Temporal lobe (tissue), 4 donors: ENCODE measurements at places on chromosomes 3 and 15. TPM values are rescaled to one million over a fixed set of nuclear protein-coding genes. Genes with fewer than 3 reads are reported as not detected.

RBP2 gene
- total RNA-seq = not detected

RFX7 gene
- total RNA-seq = 30.5 TPM

CHRNA7 gene
- total RNA-seq = 4.2 TPM

C2CD4A gene
- not detected for total RNA-seq

DENND6A gene
- total RNA-seq = 31.7 TPM

BCHE gene
- 14.0 TPM for total RNA-seq

SLC22A13 gene
- total RNA-seq = under 0.01 TPM

CMTM7 gene
- total RNA-seq = 0.74 TPM

SHC4 gene
- total RNA-seq = 5.4 TPM

RBM6 gene
- total RNA-seq = 73.8 TPM

GPR156 gene
- total RNA-seq = 4.2 TPM

FGF7 gene
- 1.2 TPM for total RNA-seq

PDZRN3 gene
- total RNA-seq = 28.0 TPM

TGM4 gene
- not detected for total RNA-seq

INSYN1 gene
- 24.1 TPM for total RNA-seq

RGMA gene
- 16.2 TPM for total RNA-seq

CCDC54 gene
- total RNA-seq = 0.25 TPM

MAGI1 gene
- 40.8 TPM for total RNA-seq

SNX22 gene
- total RNA-seq = 4.2 TPM

MOBP gene
- total RNA-seq = 0.25 TPM

SOX2 gene
- total RNA-seq = 72.0 TPM

CCDC51 gene
- 7.4 TPM for total RNA-seq

FOXB1 gene
- not detected for total RNA-seq

B3GALNT1 gene
- 110 TPM for total RNA-seq

POLG gene
- total RNA-seq = 27.5 TPM

POPDC2 gene
- total RNA-seq = 1.5 TPM

ADAM10 gene
- 97.9 TPM for total RNA-seq

PLCL2 gene
- 73.0 TPM for total RNA-seq

FANCD2OS gene
- total RNA-seq = not detected

WDR6 gene
- 87.8 TPM for total RNA-seq

SPATA12 gene
- not detected for total RNA-seq

AP3B2 gene
- 45.7 TPM for total RNA-seq

ESYT3 gene
- 0.74 TPM for total RNA-seq

DAPK2 gene
- 3.4 TPM for total RNA-seq

CHRD gene
- 8.6 TPM for total RNA-seq

SERPINI2 gene
- 0.74 TPM for total RNA-seq

ARNT2 gene
- 72.8 TPM for total RNA-seq

ZNF662 gene
- total RNA-seq = 15.0 TPM

KLHL25 gene
- 26.3 TPM for total RNA-seq

XPC gene
- 7.4 TPM for total RNA-seq

HESX1 gene
- total RNA-seq = 0.25 TPM

SPTSSB gene
- 3.0 TPM for total RNA-seq

IGSF11 gene
- total RNA-seq = 8.9 TPM

SAMD7 gene
- not detected for total RNA-seq

HRH1 gene
- 1.7 TPM for total RNA-seq

UROC1 gene
- total RNA-seq = not detected
